ENCODE measurements at places on chromosomes 2 and 18.

- DNase-seq: no peak
These were observed 38.1 kb upstream of the LBH start for GRCh38 chr2:30193104-30193681.

GRCh38 chr2:101619191-101619591 is 78.3 kb upstream of the MAP4K4 start:
- DNase-seq: no peak

DNA sequence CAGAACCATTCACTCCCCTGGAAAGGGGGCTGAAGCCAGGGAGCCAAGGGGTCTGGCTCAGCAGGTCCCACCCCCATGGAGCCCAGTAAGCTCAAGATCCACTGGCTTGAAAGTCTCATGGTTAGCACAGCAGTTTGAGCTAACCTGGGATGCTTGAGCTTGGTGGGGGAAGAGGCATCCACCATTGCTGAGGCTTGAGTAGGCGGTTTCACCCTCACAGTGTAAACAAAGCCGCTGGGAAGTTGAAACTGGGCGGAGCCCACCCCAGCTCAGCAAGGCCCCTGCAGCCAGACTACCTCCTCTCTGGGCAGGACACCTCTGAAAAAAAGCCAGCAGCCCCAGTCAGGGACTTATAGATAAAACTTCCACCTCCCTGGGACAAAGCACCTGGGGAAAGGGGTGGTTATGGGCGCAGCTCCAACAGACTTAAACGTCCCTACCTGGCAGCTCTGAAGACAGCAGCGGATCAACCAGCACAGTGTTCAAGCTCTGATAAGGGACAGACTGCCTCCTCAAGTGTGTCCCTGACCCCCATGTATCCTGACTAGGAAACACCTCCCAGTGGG is 14.7 kb upstream of the TTC32 start:
- DNase-seq: no peak

DNA sequence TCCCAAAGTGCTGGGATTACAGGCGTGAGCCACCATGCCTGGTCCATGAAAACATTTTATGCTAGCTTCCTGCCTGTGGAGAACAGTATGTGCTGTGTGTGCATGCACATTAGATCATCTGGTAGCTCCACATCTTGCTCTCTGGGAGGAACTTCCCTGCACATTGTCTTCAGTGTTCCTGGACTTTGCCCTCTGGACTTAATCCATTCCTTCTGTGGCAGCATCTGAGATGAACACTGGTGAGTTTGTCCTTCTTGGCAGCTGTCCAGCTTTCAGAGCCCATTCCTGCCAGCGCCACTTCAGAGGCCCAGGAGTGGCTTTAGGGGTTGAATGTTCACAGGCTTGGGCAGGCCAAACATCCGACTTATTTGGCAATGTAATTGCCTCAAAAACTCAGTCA is 65.2 kb downstream of the POU3F3 start:
- DNase-seq: no peak

DNA sequence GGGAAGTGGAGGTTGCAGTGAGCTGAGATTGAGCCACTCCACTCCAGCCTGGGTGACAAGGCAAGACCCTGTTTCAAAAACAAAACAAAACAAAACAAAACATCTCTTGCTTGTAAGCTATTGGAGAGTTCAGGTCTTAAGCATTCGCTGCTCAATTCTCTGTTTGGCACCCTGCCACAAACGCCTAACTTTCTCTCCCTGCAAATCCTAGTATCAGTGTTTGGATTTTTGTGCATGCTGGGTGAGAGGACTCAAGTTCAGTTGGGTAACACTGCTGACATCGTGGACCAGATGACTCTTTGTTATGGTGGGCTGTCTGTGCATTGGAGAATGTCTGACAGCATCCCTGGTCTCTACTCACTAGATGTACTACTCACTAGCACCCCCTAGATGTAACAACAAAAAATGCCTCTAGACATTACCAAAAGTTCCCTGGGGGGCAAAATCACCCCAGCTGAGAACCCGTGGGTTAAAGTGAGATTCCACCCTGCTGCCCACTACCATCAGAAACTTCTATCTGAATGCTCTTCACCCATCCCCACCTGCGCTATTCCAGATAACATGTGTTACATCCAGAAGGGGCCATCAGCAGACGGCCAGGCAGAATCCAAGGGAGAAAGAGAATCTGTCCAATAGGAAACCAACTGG is 50.9 kb downstream of the CACNB4 start:
- DNase-seq: no peak

- no peak for DNase-seq
These were observed 91.6 kb downstream of the HS1BP3 start for GRCh38 chr2:20559277-20559676.

DNA sequence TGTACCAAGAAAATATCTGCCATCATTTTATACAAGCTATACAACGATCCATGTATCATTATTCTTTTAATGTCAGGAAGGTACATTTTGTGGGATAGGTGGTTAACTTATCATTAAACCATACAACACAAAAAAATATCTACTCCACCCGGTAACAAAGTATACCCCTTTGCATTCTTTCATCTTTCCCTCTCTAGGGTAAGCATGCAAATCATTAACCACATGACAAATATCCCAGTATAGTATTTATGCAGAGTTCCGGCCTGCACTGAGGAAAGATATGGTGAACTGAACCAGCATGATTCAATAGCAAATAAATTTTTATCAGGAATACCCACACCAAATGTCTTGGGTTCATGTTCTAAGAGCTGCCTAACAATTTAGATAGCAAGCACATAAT is 22.5 kb upstream of the SULT1C2 start:
- DNase-seq: no peak

GRCh38 chr18:65990944-65991708 is 240.3 kb downstream of the CDH7 start:
- DNase-seq: no peak

- DNase-seq: no peak
These were observed 59.6 kb upstream of the ZNF516 start for GRCh38 chr18:76554547-76555222.

DNA sequence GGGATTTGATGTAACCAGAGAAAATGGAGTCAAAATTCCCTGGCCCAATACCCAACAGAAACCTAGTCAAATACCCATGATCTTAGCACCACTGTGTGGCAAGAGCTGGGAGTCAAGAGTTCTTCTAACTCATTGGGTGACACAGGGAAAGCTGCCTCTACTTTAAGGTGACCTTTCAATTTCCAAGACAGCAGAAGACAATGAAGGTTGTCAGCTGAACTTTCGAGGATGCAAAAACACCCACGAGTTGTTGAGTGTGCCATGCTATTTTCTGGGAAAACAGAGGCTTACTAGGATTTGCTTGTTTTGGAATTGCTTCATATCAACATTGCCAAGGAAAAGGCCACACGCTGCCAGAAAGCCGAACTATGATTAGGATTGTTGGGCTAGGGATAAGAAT is 61.6 kb upstream of the CYRIA start:
- peak; percentile 45 for DNase-seq

- no peak for DNase-seq
These were observed 20.9 kb upstream of the ROCK2 start for GRCh38 chr2:11365096-11365879.

GRCh38 chr2:71261534-71261933 is 34.6 kb upstream of the PAIP2B start:
- DNase-seq: no peak

GRCh38 chr2:181807526-181807925 is 84.0 kb upstream of the ITPRID2 start:
- no peak for DNase-seq

GRCh38 chr2:30772021-30772705 is 35.1 kb downstream of the CAPN13 start:
- DNase-seq: no peak

- no peak for DNase-seq
These were observed 28.9 kb upstream of the BCL2L11 start for GRCh38 chr2:111091811-111092211.

GRCh38 chr18:64234321-64234720 is 85.4 kb upstream of the LINC00305 start:
- DNase-seq: peak; percentile 68

- DNase-seq: no peak
These were observed 34.1 kb downstream of the ASAP2 start for GRCh38 chr2:9240745-9241144.

- DNase-seq: no peak
These were observed 1.6 kb downstream of the MTCL1 start for GRCh38 chr18:8706791-8707555.

GRCh38 chr2:54226260-54226659 is 29.8 kb downstream of the TSPYL6 start:
- DNase-seq: peak; percentile 50

GRCh38 chr2:109423556-109424359 is 190.0 kb downstream of the SEPTIN10 start:
- no peak for DNase-seq

DNA sequence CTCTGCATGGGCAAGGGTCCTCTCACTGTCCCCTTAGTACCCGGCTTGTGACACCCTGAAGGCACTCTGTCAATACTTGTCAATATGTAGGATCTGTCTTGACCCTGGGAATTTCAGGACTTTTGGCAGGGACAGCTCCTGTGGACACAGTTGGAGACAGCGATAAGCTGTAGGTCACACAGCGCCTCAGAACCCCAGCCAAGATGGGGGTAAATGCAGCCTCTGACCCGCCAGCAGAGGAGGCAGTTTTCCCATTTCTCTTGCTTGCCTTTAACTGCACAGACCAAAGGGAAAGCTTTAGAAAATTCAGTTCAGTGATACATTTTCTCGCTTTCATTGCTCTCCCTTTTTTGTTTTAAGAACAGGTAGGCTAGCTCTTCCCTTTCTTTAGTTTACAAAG is 54.8 kb upstream of the KLHL29 start:
- DNase-seq: no peak

GRCh38 chr2:217362286-217362685 is 502.4 kb upstream of the TNP1 start:
- no peak for DNase-seq

GRCh38 chr2:207782238-207783030 is 12.7 kb upstream of the FZD5 start:
- DNase-seq: no peak

DNA sequence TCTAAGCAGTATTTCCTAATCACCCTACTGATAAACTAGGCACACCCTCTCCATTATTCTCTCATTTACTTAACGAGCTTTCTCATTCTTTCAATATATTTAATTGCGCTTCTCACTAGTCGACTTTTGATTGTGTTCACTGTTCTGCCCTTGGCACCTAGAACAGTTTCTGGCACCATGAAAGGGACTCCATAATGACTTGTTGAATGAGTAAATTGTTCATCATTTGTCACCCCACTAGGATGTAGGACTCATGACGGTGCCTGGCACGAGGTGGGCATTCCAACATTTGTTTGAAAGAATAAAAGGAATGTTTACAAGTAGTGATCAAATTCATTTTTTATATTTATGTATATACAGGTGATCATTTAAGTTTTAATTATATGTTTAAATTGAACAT is 123.7 kb downstream of the DIS3L2 start:
- peak; percentile 76 for DNase-seq

DNA sequence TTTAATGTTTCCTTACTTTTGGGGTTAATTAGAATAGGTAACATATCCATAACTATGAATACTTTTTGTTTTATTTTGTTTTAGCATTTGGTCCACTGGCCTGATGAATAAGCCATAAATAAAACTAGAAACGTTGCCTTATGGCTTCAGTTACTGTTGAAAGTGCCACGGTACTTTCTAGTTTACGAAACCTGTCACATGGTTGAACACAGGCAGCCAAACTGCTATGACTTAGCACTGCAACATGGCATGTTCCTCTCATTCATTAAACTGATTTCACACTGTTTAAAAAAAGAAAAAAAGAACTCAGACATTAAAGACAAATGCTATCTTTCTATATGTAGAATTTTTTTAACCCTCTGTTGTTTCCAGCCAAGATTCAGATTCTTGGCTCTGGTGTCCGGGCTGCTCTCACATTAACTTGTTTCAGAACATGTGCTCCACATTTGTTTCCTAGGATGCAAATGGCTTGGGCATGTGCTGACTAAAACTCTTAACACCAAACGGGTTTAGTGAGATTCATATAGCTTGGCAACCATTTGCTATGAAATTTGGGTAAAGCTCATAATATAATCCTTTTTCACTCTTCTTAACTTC is 323.9 kb upstream of the RND3 start:
- no peak for DNase-seq

GRCh38 chr2:33484042-33484621 is 7.7 kb downstream of the RASGRP3 start:
- DNase-seq: no peak

DNA sequence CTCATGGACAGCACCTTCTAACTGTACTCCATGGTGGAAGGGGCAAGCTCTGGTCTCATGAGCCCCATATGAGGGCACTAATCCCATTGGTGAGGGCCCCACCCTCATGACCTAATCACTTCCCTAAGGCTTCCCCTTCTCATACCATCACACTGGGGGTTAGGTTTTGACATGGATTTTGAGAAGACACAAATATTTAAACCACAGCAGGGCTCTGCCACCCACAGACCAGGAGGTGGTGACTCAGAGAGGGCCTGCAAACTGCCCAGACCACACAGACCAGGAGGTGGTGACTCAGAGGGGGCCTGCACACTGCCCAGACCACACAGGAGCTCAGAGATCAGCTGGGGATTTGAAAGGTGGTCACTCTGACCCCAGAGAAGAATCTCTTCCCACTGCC is 222.0 kb downstream of the KLHL29 start:
- no peak for DNase-seq

DNA sequence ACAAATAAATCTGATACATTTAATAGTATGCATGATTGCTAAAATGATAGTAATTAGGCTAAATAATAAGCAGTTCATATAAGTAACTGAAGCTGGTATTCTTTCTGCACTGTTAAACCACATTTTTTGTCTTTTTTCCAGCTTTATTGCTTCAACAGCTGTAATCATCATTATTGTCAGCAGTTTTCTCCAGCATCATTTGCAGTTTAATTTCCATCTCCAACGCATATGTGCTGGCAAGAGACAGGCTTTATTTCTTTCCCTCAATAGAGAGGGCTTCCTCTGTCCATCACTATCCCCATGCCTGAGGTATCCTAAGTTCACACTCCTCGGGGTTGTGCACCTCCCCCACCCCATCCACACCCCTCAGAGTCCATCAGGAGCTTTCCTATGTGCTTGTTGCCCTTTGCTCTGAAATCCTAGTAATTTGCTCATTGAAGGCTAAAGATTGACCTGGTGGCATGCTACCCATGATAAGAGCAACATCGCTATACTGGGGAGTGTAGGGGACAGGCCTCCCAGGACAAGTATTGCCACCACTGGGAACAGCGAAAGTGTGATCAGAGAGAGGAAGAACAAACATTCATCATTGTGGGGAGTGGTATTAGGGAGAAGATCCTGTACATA is 37.1 kb downstream of the B4GALT6 start:
- DNase-seq: no peak

GRCh38 chr2:28736034-28736433 is 15.6 kb upstream of the PPP1CB start:
- peak; percentile 52 for DNase-seq

GRCh38 chr2:220465700-220466099 is 838.3 kb downstream of the SLC4A3 start:
- no peak for DNase-seq

GRCh38 chr2:96315400-96316071 is 9.6 kb upstream of the ITPRIPL1 start:
- DNase-seq: no peak

DNA sequence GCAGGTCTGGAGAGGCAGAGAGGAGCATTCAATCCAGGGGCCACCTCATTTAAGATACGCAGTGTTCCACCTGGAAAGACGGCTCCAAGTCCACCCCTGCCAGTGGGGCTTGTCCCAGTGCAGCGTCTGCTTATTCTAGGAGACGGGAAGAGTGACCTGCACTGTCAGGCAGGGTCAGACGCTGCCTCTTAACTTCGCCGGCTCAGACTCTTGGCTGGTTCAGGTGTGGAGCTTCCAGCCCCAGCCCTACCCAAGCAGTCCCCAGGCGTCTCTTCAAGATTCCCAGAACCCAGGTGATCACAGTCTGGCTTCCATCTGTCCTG is 208.5 kb downstream of the TFCP2L1 start:
- no peak for DNase-seq
